Cardiac fibroblast (primary cell): ENCODE measurements at places on chromosomes 3 and 15.

GRCh38 chr15:88716543-88717381 lies 77.9 kb downstream of the ISG20 start:
- DNase-seq: no peak

DNA sequence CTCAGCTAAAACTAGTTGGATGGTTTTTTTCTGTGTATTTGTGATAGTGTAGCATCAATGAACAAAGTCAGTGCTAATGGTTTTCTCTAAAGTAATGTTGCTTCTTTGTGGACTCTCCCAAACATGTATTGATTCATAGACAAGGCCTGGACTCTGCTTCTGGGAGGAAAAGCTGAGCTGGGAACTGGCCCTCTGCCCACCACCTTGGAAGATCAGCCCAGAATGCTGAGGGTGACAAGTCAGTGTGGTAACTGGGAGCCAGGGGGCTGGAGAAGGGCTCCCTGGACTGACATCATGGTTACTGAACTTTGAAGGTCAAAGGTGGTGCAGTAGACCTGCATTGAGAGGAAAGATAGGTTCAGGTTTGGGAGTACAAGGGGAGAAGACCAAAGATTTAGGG lies 3.0 kb downstream of the ARHGAP31 start:
- peak; percentile 67 for DNase-seq

GRCh38 chr3:187516446-187517185 lies 148.4 kb downstream of the RTP4 start:
- DNase-seq: no peak

- DNase-seq: no peak
Measured at GRCh38 chr3:76866729-76867408, 173.0 kb upstream of the ROBO2 start.

DNA sequence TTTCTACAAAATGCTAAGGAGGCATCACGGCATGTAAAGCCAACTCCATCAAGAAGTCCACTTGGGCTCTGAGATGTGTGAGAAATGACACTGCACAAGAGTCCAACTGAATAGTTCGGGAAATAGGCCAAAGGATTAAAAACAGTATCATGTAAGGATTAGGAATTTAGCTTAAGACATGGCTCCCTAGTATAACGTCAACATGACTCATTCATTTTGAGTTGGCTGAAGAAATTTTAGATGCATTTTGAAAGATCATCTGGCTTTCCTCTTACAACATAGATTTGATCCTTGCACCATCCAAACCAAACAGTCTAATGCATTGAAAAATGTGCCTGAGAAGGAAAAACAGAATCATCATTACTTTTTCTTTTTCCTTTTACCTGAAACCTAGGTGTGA lies 109.3 kb upstream of the MME start:
- DNase-seq: peak; percentile 96

DNA sequence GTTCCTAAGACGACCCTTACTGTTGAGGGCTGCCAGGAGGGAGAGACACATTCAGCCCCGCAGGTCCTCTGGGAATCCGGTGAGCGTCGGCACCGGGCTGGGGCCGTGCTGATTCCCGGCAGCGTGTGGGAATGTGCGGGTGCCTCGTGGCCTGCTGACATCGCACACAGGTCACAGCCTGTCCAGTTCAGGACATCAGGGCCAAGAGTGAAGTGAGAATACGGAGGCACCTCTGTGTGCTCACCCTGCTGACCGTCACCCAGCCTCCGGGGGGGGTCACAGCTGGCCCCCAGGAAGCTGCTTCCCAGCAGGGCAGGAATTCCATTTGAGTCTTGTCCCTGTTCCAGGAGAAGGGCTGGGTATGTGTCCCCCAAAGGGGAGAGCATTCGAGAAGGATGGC lies 53.6 kb downstream of the PGPEP1L start:
- no peak for DNase-seq

- peak; percentile 14 for DNase-seq
Measured at GRCh38 chr3:27573780-27574437, 89.7 kb upstream of the SLC4A7 start.

GRCh38 chr3:171994646-171995428 lies 44.5 kb upstream of the FNDC3B start:
- peak; percentile 81 for DNase-seq

DNA sequence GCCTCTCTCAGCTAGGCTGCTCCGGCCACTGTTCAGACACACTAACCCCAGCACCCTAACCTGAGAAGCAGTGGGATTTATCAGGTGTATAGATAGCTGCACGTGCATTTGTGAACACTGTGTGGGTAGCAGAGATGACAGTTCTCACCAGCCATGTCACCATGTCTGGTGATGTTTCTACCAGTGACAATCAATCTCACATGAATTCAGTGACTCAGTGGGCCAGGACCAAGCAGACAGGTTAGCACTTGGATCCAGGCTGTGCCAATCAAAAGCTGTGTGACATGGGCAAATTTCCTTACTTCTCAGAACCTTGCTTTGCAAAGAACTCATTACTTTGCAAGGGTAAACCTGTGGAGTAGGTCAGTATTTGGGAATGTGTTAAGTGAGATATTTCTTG lies 65.3 kb upstream of the GATM start:
- no peak for DNase-seq

- DNase-seq: no peak
Measured at GRCh38 chr3:100470951-100471350, 21.5 kb upstream of the TMEM45A start.

- DNase-seq: no peak
Measured at GRCh38 chr3:12768579-12769527, 9.8 kb upstream of the TMEM40 start.

DNA sequence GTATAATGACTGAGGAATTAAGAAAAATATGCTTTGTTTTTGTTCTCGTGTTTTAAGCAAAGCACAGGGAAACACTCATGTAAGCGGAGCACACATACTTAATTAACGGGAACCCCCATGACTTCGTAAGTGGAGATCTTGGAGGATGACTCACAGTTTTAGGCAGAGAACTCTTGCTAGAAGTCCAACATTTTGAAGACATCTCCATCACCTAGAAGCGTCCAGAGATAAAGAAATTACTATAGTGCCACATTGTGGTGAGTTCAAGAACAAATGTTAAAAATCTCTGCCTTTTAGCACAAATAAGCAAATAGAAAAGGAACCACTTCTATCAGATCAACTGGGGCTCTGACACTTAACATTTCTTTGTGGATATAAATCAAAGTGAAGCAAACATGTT lies 194.1 kb upstream of the ARHGEF26 start:
- peak; percentile 75 for DNase-seq

GRCh38 chr3:42550250-42550649 lies 31.5 kb downstream of the SEC22C start:
- no peak for DNase-seq

DNA sequence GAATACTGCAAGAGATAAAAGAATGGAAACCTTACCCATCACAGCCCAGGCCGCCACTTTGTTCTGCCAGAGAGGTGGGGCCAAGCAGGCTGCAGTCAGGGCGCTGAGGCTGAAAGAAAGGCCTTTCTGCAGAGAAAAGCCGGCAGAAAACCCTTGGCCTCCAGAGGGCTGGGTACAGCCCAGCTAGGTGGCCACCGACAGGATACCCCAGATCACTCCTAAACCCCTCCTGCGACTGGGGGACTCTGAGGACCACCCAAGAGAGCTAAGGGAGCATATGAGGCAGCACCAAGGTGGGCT lies 69.3 kb downstream of the SMAD6 start:
- DNase-seq: no peak

- DNase-seq: no peak
Measured at GRCh38 chr3:47678446-47679338, 100.0 kb upstream of the CSPG5 start.

GRCh38 chr3:127451321-127451720 lies 139.2 kb downstream of the TPRA1 start:
- no peak for DNase-seq

GRCh38 chr3:43034911-43035310 lies 55.8 kb downstream of the GASK1A start:
- DNase-seq: no peak

DNA sequence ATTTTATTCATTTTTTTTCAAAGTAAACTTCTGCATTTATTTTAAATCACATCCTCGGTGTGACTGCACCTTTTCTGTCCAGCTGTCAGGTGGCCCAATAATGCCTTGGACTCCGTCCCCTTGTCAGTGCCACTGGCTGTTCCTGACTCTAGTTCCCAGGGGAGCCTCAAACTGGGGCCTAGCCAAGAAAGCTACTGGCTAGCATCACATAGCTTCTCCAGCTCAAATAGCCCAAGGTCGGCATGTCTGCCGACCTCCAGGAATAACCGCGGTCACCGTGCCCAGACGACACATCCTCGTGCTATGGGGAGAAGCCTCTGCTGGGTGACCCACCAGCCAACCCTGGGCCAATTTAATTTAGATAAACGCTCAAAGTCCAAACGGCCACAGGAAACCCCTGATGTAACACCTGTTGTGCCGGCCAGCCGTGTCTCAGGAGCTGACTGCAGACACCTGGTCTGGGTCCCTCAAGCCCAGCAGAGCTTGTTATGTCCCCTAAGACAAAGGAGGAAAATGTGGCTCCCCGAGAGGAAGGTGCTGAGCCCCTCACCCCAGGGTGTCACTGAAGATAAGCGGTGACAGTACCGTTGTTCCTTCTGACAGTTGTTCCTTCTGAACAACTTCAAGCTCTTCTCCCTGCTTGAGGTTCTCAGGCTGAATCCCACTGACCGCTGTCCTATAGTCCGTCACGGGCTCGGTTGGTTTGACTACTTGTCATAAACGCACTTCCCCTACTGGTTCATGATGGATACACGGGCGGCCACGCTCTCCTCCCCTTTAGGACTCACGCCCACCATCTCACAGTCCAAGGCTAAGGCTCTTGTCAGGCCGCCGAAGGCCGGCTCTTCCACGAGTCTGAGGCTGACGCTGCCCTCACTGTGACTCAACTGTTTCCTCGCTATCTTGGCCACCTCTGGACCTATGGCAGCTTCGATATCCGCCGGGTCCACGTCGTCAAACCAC lies 126.2 kb downstream of the KLF13 start:
- DNase-seq: no peak

- DNase-seq: no peak
Measured at GRCh38 chr3:47022641-47023071, 43.2 kb downstream of the NBEAL2 start.

- no peak for DNase-seq
Measured at GRCh38 chr3:82165266-82165665, 403.8 kb upstream of the GBE1 start.

DNA sequence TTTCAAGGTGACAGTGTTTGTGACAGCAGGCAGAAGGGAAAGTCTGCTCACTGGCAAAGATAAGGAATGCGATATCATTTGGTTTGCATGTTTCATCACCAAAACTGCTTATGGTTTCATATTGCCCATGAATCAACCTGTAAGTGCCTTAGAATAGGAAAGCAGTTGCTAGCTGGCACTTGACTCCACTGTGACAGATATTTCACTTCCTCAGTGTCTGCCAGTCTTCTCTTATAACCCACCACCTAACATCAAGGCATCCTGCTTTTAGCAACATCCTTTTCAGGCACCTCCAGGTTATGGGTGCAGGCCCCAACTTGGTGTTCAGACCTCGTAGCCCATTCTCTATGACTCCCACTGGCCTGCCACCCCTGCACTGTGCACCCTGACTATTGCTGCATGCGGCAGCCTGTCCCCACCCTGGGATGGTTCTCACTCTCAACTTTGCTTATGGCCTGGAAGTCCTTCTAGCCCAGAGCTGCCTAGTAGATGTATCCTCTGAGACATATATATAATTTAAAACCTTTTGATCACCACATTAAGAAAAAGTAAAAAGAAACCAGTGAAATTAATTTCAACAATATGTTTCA lies 154.4 kb upstream of the RARB start:
- DNase-seq: no peak

DNA sequence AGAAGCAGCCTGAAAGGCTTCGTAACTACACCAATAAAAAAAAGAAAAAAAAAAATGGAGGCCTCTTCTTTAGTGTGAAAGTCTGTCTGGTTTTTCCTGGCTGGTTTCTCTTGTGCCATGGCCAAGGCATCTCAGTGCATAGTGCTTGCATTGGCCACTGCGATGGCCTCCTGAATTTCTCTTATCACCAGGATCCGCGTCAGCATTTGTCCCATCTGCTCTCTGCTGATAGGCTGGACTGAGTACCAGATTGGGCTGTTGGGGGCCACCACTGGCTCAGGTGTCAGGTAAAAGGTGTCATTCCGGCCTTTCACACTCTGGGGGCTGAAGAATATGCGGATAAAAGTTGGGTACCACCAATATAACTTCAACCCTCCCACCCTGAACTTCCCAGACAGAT lies 1.1 kb upstream of the IMPDH2 start:
- DNase-seq: no peak

GRCh38 chr3:166697495-166697894 lies 682.6 kb downstream of the ZBBX start:
- no peak for DNase-seq

GRCh38 chr3:158701420-158702065 lies 29.1 kb upstream of the LXN start:
- DNase-seq: no peak

GRCh38 chr3:116863270-116863770 lies 153.7 kb downstream of the TUSC7 start:
- DNase-seq: no peak

DNA sequence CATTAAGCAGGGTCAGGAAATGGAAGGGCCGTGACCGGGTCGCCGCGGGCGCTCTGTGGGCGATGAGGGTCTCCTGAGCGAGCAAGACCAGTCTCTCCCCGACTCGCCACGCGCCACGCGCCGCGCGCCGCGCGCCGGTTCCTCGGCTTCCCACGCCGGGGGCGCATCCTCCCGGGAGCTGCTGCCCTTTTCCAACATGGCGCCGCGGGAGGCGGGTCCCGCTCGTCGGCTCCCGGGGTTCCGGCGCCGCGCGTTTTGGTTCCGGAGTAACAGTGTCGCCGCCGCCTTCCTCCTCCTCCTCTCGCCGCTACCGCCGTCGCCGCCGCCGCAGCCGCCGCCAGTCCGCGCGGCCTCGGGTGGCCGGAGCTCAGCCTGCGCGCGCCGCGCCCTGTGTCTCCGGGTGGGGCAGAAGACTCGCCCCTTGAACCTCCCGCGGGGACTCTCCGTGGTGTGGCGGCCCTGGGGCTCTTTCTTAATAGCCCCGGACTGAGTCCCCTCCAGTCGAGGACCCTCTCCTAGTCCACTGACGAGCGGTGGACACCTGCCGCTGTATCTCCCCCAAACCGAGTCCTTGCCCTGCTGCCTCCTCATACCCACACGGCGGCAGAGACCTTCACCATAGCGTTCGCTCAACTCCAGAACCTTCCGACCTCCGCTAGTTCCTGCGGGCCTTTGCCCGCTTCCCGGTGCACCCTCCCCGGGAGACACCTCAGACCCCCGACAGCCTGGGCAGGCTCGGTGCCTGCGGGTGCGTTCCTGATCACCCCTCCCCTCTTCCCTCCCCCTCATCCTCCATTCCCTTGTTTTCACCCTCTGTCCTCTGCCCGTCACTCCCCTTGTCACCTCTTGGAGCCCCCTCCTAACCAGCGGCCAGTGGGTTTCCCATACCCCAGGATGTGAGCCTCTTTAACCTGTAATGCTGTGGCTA lies at the start of gene MAP2K5:
MAP2K5 (plus strand) TSS at position 284 of the 928 bp plus-strand sequence; CDS start at position 917, 633 bp downstream.
- DNase-seq: peak; percentile 65

DNA sequence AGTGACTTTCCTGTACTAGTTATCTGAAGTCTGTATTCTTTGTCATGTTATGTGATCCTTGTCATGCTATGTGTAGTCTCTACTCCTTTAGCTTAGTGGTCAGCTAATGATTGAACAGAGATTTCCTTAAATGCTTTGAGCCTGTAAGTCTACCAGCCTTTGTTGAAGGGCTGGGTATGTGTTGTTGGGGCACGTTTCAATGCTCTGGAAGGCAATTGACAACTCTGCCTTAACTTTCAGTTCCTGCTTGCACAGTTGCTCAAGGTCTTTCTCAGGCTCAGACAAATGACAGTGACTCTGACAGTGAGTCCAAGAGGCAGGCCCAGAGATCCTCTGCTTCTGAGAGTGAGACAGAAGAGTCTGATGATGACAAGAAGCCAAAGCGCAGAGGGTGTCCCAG lies 89.3 kb downstream of the CHD2 start:
- no peak for DNase-seq
